ENCODE measurements at places on chromosomes 2 and 18. TPM values are rescaled to one million over a fixed set of nuclear protein-coding genes. Genes with fewer than 3 reads are reported as not detected.

GRCh38 chr2:71710367-71711132 lies 257.2 kb downstream of the DYSF start:
- DNase-seq, result no peak

DNA sequence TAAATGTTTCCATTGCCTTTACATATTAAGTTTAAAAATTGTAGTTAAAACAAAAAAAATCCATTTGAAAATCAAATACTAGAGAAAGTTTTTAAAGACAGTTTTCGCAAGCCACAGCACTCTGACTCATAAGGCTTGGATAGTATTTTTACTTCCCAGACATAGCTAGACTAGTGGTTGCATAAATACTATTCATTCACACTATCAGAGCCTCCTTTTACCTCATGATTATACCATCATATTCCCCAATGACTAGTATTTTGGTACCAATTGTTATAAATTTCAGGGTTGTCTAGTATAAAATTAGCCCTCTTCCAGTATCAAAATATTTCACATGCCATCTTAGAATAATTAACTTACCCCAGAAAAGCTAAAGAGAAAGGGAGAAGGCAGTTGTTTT lies 393.5 kb downstream of the ERBB4 start:
- no peak for DNase-seq

- DNase-seq, result no peak
Measured at GRCh38 chr2:235390108-235390815, 103.6 kb upstream of the AGAP1 start.

DNA sequence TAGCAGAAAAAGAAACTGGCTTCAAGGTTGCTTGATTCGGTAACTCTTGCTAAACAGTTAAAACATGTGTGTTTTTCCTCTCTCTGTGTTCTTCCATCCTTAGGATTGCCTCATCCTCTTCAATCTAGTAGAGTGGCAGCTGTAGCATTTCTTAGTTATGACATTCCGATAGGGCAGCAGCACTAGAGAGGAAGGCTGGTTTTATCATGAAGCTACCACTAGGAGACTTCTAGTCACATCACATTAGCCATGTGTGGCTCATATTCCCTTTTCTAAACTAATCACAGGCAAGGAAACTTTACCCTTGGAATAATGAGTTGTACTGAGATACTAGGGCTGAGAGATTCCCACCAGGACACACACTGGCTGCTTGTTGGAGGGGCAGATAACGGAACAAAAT lies 187.6 kb downstream of the DOK6 start:
- DNase-seq, result no peak

DNA sequence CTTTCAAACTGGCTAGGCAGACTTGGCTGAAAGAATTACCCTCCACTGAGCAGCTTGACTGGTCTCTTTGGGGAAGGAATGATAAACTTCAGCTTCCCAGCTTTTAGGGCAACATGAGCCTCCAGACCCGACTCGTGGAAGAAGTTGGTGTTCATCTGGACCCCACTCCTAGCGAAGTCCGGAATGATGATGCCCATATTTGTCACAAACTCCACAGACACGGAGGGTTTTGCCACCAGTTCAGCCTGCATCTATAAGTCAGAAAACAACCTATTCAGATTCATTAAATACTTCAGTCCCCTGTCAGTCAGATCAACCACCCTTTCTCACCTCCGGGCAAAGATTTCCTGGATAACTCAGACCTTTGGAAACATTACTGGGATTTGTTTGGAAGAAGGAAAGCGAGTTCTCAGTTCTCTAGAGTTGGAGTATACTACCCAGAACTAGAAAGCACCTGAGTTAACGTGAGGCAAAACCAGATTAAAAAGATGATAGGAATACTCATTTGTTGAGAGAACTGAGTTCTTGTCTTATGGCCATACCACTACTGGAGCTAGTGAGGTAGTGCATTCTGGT lies 21.0 kb downstream of the APOB start:
- no peak for DNase-seq

DNA sequence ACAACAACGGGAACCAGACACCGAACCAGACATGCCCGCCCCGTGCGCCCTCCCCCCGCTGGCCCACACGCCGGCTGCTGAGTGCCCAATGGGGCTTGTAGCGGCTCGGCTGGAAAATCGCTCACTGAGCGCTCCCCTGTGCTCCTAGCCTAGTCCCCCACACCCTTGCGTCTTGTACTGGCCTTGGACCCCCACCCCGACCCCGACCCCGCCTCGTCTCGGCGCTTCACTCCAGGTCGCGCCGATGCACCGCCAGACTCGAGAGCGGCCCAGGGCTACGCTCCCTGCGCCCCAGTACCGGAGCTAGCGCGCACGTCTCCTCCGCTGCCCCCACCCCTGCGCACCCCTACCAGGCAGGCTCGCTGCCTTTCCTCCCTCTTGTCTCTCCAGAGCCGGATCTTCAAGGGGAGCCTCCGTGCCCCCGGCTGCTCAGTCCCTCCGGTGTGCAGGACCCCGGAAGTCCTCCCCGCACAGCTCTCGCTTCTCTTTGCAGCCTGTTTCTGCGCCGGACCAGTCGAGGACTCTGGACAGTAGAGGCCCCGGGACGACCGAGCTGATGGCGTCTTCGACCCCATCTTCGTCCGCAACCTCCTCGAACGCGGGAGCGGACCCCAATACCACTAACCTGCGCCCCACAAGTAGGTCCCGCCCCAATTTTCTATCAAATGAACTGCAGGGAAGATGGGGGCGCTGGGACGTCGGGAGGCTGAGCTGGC lies 1.5 kb downstream of the GAD1 start:
- DNase-seq, result no peak

GRCh38 chr2:38945911-38946310 lies 56.2 kb downstream of the ARHGEF33 start:
- no peak for DNase-seq

The ASAP2 gene
- total RNA-seq, result 51.8 TPM

The NOP58 gene
- 103 TPM for total RNA-seq
